Naive thymus-derived CD4-positive, alpha-beta T cell (primary cell): ENCODE measurements at places on chromosomes 4 and X. TPM values are rescaled to one million over a fixed set of nuclear protein-coding genes. Genes with fewer than 3 reads are reported as not detected.

The NSUN7 gene
- total RNA-seq: 0.15 and 0.28 TPM in 2 replicates

The PLP2 gene
- 64.2 TPM for total RNA-seq

The CLCN4 gene
- total RNA-seq: not detected in 2 replicates

DNA sequence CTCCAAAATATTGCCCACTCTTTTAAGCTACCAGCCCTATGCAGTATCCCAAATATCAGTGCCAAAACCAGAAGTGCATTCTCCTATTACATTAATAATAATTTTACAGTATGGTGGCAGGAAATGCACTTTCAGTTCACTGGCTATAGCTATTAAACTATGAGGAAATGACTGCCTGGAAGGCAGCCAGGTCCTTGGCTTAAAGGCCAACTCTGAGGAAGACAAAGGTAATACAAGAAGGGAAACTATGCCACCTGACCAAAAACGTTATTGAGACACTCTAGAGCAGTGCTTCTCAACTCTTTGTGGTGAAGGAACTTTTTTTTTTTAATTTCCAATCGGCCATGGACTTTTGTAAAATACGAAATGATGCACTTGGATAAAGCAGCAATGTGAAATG is 133.6 kb upstream of the VAMP7 start:
- no peak for DNase-seq

DNA sequence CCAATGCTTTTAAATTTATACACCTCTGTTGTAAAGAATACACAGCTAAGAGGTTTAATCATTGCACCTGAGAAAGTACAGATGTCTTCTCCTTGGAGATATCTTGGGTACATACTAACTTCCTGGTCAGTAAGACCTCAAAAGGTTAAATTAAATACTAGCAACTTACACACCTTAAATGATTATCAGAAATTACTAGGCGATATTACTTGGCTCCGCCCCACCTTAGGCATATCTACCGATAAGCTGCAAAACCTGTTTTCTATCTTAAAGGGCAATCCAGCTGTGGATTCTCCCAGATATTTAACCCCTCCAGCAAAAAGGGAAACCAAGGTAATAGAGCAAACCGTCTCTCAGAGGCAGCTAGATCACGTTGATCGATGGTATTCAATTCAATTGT is 819.4 kb downstream of the FAM133A start:
- no peak for DNase-seq

- no peak for DNase-seq
Observed at GRCh38 chr4:821631-822030, 4.3 kb downstream of the CPLX1 start.

DNA sequence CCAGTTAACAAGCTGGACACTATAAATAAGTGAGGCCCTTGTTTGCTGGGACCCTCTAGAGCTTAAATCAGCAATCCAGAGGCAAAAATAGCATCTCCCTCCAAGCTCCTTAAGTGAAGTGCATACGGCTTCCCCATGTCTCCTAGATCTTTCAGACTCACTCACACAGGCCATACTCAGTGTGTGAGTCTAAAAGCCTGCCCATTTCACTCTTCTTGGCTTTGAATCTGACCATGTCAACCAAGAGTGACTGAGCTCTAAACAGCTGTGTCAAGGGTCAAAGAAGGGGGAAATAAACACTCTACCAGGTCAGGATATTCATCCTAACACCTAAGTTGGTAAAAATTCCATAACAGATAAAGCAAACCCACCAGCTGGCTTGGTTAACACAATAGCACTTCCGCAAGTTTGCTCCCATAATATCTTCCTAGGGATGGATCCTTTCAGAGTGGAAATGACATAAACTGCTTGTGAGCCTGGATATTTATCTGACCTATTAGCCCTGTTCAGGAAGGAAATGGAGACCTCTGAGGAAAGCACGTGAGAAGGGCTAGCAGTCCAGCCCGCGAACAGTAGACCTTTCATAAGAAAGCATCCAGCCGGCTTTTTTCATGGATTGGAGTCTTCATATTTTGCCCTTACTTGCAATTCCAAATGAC is 65.6 kb downstream of the MID1 start:
- DNase-seq: no peak
